Stimulated activated CD8-positive, alpha-beta memory T cell treated with anti-CD3 and anti-CD28 coated beads, Interleukin-2, amount 100 ng/mL, for 1 hour (primary cell): ENCODE measurements at places on chromosomes 1 and 21.

GRCh38 chr1:23791516-23792047 is 637 bp downstream of the LYPLA2 start:
- DNase-seq, result no peak

DNA sequence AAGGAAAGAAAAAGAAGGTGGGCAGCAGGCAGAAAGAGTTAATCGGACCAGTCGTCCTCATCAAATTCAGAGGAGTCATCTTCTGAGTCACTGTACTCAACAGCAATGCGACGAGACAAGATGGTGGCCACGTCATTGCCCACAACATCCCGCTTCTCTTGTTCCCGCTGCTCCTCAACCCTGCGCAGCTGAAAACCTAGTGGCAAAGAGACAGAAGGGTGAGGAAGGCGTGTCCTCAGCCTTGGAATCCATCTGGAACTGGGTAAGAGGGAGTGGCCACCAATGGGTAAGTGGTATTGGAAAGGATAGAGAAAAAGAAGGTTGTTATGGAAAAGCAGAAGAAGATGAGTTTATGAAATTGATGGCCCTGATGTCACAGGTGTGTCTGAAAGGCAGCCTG is 15.7 kb downstream of the GPR3 start:
- DNase-seq, result no peak

DNA sequence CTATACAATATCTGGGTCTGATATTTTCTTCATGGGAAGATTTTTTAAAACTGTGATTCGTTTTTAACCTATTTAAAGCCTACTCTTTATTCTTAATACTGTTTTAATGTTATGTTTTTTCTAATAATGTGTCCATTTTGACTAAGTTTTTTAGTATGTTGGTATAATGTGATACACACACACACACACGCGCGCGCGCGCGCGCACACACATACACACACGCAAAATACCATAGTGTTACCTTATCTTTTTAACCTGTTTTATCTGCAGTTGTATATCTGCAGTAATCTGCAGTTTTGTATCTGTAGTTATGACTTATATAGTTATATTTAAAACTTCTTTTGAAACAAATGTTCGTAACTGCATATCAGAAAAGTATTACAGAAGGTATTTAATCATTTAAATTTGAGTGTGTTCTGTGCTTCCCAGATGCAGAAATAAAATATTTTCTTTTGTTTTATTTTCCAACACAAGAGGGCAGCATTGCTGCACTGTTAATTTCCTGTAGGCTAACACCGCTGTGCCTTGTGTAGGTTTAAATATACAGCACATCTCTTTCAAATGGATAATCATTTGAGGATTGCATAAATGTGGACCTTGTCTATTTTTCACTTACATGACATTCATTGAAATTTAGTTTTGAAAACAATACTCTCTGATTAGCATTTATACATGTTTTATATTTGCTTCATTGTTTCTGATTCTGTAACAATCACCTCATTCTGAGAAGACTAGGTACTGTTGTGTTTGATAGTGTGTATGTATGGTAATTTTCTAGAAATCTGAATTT is 166.1 kb downstream of the PDE4B start:
- no peak for DNase-seq

DNA sequence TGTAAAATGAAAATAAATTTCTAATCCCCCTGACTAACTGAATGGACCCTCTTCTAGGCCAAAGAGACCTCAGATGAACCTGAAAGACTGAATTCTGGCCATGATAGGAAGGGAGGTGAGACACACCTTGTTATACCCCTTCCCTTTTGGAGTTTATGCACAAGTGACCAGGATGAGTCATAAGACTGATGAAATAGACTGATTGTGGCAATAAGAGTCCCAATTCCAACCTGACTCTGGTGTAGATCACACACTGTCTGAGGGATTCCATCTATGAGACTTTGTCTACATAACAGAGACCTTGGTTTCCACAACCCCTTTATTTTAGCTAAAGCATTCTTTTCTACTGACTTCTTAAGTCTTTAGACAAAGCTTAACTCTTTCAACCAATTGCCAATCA is 13.5 kb upstream of the OR2G2 start:
- DNase-seq, result no peak

GRCh38 chr21:39637197-39637970 is 24.6 kb downstream of the B3GALT5 start:
- no peak for DNase-seq

GRCh38 chr1:84479998-84480397 is 932 bp downstream of the RPF1 start:
- DNase-seq, result no peak

DNA sequence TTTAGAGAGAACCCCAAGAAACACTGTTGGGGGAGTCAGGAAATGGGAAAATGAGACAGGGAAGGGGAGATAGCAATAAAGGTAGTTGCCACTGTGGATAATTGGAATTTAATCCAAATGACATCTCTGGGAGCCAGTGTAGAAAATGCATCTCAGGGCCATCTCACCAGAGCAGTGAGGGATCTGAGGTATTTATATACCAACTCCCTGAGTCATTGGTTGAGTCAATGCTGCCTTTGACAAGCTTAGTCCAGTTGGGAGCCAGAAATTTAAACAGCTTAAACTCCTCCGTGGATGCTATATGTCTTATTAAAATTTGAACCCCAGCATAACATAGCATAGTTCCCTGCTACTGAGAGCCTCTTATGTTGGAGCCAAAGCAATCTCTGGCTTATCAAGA is 140.3 kb downstream of the SLC30A10 start:
- DNase-seq, result no peak

DNA sequence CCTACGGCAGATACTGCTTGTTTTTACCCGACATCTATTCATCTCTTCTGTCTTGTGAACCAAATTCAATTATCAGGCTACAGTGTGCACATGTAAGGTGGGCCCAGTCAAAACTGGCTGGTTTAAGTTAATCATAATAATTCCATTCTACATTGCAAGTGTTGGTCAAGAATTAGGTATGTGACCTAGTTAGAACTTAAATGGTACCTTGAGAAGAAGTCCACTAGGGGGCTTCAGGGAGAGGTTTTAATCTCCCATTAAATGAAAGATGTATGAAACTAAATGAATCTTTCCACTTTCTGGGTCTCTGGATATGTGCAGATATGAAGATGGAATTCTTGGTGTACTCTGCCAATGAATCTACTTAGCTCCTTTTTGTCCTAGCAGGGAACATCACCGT is 187.1 kb downstream of the CDC42BPA start:
- DNase-seq, result no peak

DNA sequence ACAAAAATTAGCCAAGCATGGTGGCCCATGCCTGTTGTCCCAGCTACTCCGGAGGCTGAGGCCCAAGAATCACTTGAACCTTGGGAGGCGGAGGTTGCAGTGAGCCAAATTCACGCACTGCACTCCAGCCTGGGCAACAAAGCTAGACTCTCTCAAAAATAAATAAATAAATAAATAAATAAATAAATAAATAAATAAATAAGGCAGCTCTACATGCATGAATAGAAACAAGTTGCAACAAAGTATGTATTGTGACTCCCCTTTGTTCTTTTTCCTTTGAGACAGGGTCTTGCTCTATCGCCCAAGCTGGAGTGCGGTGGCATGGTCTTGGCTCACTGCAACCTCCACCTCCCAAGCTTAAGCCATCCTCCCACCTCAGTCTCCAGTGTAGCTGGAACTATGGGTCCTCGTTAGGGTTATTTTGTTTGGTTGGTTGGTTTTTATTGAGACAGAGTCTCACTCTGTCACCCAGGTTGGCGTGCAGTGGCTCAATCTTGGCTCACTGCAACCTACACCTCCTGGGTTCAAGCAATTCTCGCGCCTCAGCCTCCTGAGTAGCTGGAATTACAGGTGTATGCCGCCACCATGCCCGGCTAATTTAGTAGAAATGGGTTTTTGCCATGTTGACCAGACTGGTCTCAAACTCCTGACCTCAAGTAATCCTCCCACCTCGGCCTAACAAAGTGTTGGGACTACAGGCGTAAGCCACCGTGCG is 8.0 kb downstream of the USP48 start:
- no peak for DNase-seq

- DNase-seq, result no peak
Measured at GRCh38 chr1:200917291-200917817, 22.7 kb downstream of the INAVA start.

DNA sequence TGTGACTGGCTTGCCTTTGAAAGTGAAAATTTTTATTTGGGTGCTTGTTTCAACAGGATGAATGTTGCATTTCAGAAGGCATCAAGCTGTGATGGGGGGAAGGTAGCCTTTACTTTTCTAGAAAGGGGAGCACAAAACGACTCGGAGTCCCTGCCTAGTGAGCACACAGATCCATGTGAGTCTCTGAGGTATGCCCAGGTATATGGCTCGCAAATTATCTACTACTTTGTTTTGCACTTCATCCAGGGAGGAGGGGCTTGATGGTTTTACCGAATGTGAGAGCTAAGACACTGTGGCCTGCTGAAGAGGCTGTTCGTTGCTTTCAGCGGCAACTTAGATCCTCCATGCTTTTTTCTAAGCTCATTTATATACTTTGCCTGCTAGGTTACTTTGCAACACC is 537.7 kb upstream of the PTBP2 start:
- DNase-seq, result no peak

GRCh38 chr1:220527279-220527907 is 543 bp upstream of the MARK1 start:
- no peak for DNase-seq

GRCh38 chr1:116239916-116240315 is 128.7 kb downstream of the MAB21L3 start:
- DNase-seq, result no peak

DNA sequence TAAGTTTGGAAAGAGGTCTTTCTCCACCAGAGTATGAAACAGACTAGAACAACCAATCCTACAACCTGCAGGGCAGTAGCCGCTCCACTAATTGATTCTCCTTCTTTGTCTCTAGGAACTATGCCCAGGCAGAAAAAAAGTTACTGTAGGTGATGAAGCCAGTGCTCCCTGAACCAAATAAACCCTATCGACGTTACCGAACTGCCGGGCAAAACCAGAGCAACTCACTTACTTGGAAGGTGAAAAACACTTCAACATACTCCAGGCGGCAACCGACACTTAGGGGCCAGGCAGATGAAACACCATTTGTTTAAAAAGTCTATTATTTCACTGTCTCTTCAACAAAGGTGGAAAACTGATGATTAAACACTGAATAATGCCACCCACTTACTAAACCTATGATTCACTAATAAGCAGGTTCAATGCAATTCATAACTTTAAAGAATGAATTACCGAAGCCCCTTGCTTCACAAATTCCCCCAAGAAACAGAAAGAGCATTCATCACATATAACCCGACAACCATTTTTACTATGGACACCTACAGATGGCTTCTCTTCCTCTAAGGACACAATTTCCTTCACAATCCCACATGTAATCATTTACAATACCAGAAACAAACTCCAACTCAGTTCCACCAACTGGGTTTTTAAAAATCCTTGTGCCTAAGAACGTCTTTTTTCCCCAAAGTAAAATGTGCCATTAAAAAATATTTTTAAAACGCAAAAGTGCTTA is 1.6 kb downstream of the NRIP1 start:
- no peak for DNase-seq

- DNase-seq, result no peak
Measured at GRCh38 chr1:31218705-31219104, 21.0 kb downstream of the NKAIN1 start.

DNA sequence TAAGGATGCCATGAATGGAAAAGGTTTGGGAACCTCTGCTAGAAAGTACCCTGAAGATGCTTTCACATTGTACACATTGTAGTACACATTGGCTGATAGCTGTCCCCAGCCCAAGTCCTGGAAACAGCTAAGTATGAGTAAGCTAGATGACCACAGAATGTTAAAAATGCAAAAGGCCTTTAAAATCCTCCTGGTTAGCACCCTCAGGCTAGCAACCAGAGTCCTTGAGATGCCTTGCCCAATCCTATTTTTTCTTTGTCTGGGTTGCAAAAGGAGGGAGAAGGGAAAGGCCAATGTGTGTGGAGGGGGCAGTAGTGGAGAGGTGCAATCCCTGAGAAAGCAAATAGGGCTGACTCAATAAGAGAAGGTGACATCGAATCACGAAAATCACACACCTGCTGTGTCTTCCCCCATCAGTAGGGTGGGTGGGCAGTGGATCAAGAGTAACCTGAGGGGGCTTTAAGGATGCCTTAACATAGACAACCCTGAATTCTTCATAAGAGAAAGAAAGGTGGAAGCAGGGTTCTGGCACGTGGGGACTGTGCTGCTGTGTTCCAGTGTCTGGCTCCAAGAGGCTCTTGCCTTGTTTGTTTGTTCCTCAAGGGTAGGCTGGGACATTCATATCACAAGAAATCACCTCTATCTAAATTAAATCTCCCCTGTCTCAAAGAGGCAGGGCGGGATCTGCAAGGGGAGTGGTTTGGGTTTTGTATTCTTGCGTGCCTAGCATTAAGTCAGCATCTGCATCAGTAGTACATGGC is 266.2 kb upstream of the PLXNA2 start:
- DNase-seq, result no peak

- no peak for DNase-seq
Measured at GRCh38 chr21:38661889-38662568, 143.7 kb upstream of the ETS2 start.

DNA sequence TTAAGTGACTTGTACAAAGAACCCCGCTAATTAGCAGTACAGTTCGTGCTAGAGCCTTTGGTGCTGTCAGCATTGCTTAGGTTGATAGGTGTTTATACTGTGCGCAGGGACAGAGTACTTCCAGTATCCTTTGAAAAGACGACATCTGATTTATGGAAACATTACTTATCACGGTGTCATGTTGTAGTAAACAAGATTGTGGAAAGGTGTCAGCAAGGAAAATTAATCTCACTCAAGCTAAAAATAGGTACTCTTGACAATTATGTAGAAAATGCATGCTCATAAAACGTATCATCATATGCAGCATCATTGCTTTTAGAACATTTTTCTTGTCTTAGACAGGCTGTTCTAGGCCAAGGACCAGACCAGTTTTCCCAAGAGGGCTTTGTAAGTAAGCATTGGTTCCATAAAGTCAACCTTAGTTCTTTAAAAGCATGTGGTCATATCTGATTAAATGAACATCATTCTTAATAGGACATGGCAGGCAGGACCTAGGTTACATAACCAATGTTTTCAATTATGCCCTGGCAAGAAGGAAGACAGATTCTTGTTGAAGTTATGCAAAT is 33.0 kb downstream of the SH3BGR start:
- no peak for DNase-seq

DNA sequence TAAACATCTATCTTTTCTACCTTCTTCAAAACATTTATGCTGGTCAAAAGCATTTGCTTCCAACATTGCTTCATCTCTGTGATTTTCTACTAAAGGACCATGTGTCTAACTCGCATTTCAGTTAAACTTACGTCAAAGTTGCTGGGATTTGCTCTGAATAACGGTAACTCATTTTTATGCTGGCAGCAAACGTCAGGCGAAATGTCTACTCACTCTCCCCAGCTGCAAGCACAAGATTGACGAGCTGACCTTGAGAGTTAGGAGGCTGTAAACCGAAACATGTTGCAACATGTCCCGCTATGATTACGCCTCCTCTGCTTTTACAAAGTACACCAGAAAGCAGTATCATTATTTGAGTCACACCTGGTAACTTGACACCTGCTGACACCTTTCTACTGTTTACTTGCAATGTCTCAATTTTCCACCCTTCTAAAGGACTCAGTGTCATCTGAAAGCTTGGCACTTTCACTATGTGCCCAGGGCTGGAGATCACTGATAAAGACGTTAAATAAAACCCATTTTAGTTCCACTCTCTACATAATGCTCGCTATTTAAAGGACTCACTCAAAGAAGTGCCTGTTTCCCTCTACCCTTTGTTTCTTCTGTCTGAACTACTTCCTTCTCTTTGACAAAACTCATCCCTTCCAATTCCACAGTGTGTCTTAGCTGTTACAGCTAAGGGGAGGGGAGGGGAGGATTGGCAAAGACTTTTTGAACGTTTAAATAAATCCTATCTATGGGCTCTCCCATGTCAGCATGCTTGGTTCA is 111.9 kb downstream of the PTPN14 start:
- DNase-seq, result no peak

GRCh38 chr21:41429305-41429704 is 3.3 kb downstream of the MX1 start:
- DNase-seq, result no peak
